A549 treated with ZK216348 at 1 μM for 4 hours (cell line): ENCODE measurements at places on chromosomes 13 and 19. TPM values are rescaled to one million over a fixed set of nuclear protein-coding genes. Genes with fewer than 3 reads are reported as not detected.

The ZNF763 gene
- not detected in 5 replicates for total RNA-seq

The TDRD12 gene
- total RNA-seq: 0.12 to 0.25 TPM (median 0.19 TPM) in 5 replicates

The LCP1 gene
- 0.16 to 0.40 TPM (median 0.22 TPM) in 5 replicates for total RNA-seq

The ERICH6B gene
- not detected in 5 replicates for total RNA-seq

The SF3A2 gene
- total RNA-seq: 55.3 to 77.1 TPM (median 72.5 TPM) in 5 replicates

The SPINT2 gene
- total RNA-seq: 246 to 361 TPM (median 324 TPM) in 5 replicates

The CYP2B6 gene
- total RNA-seq: not detected in 5 replicates

The ERICH4 gene
- not detected in 5 replicates for total RNA-seq

The KANK2 gene
- 34.6 to 59.3 TPM (median 46.8 TPM) in 5 replicates for total RNA-seq

The EDNRB gene
- total RNA-seq: not detected in 5 replicates

The DPF1 gene
- total RNA-seq: 3.6 to 5.8 TPM (median 4.8 TPM) in 5 replicates

The ZNF135 gene
- total RNA-seq: not detected in 5 replicates

The SUPT20H gene
- total RNA-seq: 22.1 to 27.9 TPM (median 23.5 TPM) in 5 replicates

The PRPF31 gene
- 105 to 128 TPM (median 113 TPM) in 5 replicates for total RNA-seq

The MTRF1 gene
- 4.3 to 6.2 TPM (median 5.2 TPM) in 5 replicates for total RNA-seq
